ENCODE measurements at places on chromosomes 11 and 22.

- DNase-seq = peak; percentile 86
These were observed 4.6 kb downstream of the SAA2 start for GRCh38 chr11:18243783-18244362.

DNA sequence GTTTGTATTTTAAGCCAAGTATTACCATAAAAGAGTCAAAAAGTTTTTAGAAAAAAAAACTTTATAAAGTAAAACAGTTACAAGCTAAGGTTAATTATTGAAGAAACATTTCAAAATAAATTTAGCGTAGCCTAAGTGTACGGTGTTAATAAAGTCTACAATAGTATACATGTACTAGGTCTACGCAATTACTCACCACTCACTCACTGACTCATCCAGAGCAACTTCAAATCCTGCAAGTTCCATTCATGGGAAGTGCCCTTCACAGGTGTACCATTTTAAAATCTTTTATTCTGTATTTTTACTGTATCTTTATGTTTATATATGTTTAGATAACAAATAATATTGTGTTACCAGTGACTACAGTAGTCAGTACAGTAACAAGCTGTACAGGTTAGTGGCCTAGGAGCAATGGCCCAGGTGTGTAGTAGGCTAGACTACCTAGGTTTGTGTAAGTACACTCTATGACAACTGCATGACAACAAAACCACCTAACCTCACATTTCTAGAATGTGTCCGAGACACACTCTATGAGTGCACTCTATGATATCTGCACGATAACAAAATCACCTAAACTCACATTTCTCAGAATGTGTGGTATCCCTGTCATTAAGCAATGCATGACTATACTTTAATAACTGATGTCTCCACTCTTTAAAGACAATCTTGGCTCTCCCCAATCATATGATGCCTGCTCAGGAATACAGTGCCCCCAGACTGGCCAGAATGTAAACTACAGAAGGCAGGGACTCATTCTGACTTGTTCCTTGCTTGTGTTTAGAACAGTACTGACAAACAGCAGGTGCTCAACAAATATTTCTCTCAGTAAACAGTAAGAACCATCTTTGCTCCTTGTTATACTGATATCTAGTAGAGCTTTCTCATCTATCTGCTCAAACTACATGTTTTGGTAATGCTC is 21.2 kb downstream of the KMT5B start:
- peak; percentile 51 for DNase-seq

GRCh38 chr11:15730995-15731385 is 616.3 kb downstream of the INSC start:
- no peak for DNase-seq

- DNase-seq = peak; percentile 42
These were observed at the start of gene GRK2 for GRCh38 chr11:67266449-67267187. Gene GRK2, plus strand, starts transcription at chr11:67266473. Its CDS starts 227 bp downstream, at chr11:67266700.

GRCh38 chr11:70073871-70074371 is 4.2 kb upstream of the ANO1 start:
- DNase-seq = no peak

DNA sequence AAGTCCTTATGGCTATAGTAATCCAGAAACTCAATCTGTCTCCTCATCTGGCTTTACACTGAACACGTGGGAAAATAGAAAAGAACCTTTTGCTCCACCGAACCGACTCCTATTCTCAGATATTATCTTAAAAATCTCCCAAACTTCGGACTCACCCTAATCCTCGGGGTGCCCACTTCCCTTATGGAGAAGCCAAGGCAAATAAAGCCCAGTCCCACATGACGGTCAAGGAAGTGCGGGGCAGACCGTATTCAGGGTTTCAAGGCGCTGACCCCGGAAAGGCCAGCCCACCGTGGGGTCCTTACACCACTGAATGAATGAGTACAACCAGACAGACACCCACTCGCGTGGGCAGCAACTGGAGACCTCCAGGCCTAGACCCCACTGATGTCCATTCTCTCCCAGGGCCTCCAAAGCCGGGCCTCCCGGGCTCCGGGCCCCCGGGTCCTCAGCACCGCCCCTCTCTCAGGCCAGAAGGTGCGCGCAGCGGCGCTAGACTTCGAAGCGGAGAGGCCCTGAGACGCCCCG is 489 bp downstream of the NUP98 start:
- DNase-seq = no peak

- DNase-seq = no peak
These were observed 868.0 kb downstream of the METTL15 start for GRCh38 chr11:28976012-28976800.

- no peak for DNase-seq
These were observed 34.3 kb upstream of the IGSF9B start for GRCh38 chr11:133991101-133991500.

- DNase-seq = no peak
These were observed 23.9 kb upstream of the TMPRSS13 start for GRCh38 chr11:117953024-117953671.

- peak; percentile 34 for DNase-seq
These were observed 1.9 kb upstream of the RDX start for GRCh38 chr11:110298301-110298765.

DNA sequence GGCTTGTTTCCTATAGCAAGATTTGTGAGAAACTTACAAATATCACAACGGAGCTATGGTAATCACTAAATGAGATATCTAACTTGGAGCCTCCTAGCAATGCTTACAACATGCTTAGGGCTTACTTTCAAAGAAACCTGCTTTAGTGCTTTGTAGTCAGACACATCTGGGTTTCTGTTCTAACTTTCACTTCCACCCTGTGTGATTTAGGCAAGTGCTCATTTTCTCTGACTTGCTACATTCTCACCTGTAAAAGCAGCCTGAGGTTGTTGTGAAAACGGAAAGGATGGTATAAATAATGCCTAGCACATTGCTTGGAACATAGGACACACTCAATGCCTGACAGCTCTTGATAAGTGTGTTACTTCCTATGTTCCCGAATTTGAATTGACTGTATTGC is 45.6 kb downstream of the LRRC4C start:
- no peak for DNase-seq

GRCh38 chr11:95706974-95707387 is 82.6 kb downstream of the FAM76B start:
- DNase-seq = no peak

GRCh38 chr11:85827748-85828639 is 17.1 kb upstream of the SYTL2 start:
- DNase-seq = peak; percentile 58

GRCh38 chr11:47186700-47187695 is 764 bp upstream of the PACSIN3 start:
- no peak for DNase-seq

DNA sequence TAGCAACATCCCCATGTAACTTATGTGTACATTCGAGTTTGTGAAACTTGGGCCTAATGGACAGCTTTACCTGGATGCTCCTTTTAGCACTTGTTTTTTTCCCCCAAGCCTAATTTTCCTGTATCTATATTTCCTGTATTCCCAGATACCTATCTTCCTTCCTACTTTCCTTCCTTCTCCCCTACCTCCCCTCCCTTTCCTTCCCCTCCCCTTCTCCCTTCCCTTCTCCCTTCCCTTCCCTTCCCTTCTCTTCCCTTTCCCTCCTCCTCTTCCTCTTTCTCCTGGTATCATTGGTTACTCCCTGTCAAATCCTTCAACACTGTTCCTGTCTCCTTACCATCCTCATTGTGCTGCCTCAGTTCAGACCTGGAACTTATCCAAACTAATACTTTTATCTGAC is 111.8 kb downstream of the HIPK3 start:
- DNase-seq = no peak

DNA sequence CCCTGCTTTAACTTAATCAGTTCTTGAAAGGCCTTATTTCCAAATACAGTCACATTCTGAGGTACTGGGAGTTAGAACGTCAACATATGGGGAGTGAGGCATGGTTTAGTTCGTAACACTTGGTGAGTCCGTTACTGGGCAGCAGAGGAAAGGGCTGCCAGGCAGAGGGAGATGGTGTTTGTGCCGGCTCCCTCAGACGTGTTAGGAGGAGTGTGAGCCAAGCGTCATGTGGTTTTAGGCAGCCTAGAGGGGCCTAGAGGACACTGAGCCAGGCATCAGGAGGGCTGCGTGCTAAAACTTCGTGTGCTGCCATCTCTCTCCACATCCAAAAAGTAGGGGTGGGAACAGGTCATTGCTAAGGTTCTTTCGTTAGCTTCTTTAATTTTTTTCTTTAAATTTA is 10.2 kb downstream of the BCR start:
- no peak for DNase-seq

DNA sequence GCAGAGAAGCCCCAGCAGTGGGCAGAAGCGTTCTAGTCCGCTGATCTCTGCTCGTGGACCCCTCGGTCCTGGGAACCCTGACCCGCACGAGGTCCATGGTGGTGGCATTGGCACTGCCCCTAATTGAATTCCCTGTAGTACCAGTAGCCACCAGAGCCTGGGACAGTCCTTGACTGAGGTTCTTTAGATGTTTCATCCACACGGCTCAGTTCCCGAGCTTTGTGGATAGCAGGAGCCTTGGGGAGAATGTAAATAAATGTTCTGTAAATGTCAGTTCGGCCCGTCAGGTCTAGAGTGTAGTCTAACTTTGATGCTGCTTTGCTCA is 39.4 kb upstream of the SEPTIN5 start:
- no peak for DNase-seq

DNA sequence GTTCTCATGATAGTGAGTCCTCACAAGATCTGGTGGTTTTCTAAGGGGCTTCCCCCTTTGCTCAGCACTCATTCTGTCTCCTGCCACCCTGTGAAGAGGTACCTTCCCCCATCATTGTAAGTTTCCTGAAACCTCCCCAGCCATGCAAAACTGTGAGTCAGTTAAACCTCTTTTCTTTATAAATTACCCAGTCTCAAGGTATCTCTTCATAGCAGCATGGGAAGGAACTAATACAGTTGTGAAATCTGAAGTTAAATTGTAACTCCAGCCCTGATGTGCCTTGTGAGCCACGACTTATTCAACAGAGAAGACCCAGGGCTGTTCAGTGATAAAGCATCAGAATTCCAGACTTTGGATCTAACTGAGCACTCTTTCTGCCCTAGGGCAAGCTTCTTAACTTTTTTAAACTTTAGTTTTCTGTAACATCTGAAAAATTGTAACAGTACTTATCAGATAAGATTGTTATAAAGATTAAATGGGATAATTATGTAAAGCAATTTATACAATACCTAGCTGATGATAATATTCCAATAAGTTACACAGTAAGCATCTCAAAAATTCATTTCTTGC is 220.0 kb downstream of the TRPC6 start:
- DNase-seq = no peak

DNA sequence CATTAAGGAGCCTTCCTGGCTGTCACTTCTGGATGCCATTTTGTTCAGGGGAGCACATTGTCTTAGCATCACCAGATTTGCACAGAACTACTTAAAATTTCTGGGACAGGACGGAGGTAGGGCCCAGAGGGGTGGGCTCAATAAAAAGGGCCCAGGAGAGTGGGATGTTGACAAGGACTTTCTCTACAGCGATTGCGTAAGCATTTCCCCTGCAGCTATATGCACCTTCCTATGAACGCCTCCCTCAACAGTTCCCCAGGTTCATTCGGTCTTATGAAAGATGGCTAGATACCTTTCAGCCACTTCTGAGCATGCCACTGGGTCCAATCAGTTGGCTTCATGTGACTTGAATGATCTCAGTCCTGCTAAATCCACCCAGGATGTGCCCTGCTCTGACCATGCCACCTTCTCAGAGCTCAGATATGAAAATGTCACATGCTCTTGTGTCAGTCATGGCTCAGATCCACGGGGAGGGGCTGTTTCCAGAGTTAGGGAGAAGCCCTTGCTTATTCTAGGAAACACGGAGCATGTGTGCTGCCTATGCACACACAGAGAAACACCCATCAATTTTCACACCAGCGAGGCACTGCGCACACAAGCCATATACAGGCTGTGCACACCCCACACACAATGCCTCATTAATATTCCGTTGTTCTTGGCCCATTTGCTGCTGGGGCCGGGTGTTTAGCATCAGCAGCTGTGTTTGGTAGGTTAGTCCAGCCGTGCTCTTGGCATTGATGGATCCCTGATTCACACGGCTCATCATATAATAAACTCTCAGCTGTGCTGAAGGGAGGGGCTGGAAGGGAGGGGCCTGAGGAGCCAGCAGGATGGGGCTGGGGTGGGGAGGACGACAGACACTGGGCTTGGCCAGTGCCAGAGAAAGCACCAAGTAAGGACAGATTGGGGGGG is 52.5 kb upstream of the NNMT start:
- no peak for DNase-seq

DNA sequence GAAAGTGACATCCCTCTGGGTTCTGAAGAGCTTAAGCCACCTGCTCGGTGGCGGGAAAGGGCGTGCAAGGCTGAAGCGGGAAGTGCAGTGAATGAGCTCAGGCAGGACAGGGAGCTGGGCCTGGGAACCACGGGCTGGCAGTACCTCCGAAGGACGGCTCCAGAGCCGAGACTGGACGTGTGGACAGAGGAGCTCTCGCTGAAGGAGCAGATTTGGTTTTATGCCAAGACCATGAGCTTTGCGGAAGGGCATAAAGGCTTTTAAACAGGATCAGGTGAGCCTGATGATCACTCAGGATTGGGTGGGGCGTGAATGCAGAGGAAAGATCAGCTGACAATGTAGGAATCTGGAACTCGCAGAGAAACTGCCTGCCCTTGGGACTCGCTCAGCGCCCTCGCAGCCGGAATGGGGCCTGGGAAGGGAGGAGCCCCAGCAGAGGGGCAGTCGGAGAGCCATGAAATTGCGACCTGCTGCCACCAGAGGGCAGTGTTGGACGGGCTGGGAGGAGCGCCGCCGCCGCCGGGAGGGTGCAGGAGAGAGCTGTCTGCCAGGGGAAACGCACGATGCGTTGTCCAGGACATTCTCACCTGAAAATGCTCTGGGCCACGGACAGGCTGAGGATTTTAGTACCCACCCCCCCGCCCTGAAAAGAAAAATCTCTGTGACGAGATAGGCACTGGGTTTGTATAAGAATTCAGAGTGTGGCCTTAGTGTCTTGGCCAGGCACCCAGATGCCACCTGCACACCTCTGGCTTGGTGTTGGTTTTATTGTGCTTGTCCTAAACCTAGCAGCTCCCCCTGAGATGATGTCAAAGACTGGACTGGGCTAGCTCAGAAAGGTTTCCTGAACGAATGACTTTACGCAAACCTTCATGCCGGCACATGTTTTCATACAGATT is 324.4 kb downstream of the NTM start:
- peak; percentile 5 for DNase-seq

GRCh38 chr22:43882122-43882767 is 9.6 kb downstream of the PNPLA5 start:
- no peak for DNase-seq

DNA sequence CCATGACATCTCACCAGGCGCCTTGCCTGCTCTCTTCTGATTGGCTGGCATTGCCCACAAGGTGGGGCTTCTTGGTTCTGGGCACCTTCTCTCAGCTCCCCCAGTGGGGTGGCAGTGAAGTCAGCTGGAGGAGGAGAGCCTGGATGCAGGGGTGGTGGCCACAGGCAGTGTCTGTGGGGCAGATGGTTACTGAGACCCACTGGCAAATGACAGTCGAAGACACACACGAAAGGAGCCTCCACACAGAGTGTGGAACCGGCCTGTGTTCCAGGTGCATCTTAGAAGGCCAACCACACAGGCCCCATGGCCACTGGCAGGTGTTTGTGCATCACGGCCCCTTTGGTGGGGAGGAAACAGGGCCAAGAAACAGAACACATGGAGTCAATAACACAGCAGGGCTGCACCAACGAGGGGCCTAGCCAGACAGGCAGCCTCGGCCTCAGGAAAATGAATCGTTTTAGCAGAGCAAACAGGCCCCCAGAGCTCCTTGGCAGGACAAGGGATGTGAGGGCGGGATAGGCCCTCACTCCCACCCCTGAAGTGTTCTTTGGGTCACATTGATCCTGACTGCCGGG is 683.4 kb downstream of the TBC1D22A start:
- no peak for DNase-seq

Data from MCF 10A (cell line).